ENCODE measurements at places on chromosomes 7 and 10. TPM values are rescaled to one million over a fixed set of nuclear protein-coding genes. Genes with fewer than 3 reads are reported as not detected.

DNA sequence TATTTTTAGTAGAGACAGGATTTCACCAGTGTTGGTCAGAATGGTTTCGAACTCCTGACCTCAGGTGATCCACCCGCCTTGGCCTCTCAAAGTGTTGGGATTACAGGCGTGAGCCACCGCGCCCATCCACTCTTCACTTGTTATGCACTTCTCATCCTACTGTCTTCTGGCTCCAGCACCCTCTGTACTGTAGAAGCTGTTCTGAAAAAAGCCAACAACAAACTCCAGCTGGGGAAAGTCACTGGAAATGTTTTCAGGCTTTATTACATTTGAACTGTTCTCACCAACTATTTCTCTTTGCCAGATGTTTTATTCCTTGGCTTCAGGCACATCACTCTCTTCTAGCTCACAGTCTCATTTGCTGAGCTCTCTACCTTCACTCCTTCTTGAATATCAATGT lies 122.5 kb upstream of the EGR2 start:
- no peak for DNase-seq

DNA sequence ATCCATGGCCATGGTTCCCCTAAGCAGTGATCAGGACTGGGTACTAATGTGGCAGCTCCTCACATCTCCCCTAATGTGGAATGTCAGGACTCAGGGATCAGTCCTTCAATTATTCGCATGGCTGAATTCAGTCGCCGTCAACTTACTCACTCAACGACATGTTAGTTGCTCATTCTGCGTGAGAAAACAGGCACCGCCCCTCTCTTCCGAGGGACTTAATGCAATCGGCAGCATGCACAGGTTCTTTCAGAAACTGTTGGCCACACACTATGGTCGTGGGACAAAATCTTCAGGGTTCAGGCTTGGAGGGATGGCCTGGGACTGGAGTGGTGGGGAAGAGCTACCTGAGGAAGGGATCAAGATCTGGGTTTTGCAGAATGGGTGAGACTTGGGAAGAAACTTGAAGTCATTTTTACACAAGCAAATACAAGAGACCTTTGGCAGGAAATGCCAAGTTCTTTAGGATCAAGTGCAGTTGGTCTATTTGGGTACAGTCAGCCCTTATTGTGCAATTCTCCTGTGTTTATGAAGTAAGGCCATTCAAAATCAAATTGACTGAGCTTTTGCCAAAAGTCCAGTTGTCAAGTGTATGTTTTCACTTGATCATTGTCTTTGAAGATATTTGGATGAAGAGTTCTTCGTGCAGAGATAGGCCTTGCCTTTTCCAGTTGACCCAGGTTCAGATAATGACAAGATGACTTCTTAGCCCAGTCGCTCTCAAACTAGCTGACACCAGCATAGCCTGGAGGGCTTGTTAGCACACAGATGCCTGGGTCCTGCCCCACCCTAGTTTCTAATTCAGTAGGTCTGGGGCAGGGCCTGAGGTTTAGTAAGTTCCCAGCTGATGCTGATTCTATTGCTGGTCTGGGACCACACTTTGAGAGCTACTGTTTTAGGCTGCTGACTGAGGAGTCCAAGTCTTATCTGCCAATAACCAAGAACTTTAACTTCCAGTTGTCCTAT lies 48.5 kb downstream of the LRRC18 start:
- DNase-seq = no peak

- peak; percentile 64 for DNase-seq
Measured at GRCh38 chr7:99997545-99998137, 17.8 kb upstream of the ZKSCAN1 start.

GJD4 gene
- polyA plus RNA-seq = not detected

OPN4 gene
- not detected for polyA plus RNA-seq

- DNase-seq = no peak
Measured at GRCh38 chr10:114611617-114612016, 46.5 kb downstream of the ABLIM1 start.

- DNase-seq = no peak
Measured at GRCh38 chr7:44087911-44088838, 5.8 kb upstream of the POLM start.

DNA sequence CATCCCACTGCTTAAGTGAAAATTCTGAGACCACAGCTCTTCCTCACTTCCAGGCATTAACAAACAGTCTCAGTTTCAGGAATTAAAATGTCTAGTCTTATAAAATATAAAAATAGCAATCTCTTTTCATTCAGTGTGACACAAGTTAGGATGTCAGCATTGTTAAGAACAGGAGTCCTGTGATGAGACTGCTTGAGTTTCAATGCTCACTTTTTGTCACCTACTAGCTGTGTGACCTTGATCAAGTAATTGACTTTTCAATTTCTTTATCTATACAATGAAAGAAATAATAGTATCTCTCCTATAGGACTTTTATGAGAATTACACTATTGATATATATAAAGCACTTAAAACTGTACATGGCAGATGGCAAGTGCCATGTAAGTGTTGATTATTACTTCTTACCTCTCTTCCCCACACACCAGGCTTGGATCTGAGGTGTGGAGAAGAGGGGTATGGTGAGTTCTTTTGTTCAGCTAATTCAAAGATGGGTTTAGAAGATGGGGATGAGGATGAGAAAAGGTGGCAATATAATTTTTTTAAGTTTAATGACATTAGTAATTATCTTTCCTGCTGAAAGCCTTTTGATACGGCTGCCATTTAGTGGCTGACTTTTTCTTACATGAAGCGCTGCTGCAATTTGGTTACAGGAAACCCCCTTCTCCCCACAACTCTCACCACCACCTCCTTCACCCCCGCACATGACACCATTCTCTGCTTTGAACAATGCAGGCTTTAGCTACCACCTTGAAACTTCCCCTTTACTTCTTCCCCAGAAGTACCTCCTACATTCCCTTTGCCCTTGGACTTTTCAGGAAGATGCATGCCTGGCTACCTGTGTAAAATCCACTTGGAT lies 20.8 kb upstream of the HYAL4 start:
- DNase-seq = no peak

PTPRN2 gene
- 1.6 TPM for polyA plus RNA-seq

- DNase-seq = no peak
Measured at GRCh38 chr10:120741396-120741795, 109.8 kb upstream of the WDR11 start.
